ENCODE measurements at places on chromosomes 11 and 22. TPM values are rescaled to one million over a fixed set of nuclear protein-coding genes. Genes with fewer than 3 reads are reported as not detected.
A peak's percentile ranks its signal among the peaks of the same experiment; 100 is the strongest.

- no peaks in the 10 kb centered on the region for H3K27me3 ChIP-seq
- no peaks in the 10 kb centered on the region for H3K36me3 ChIP-seq
- H3K4me3 ChIP-seq, result no peak overlapping the region
- H3K27ac ChIP-seq, result no peak overlapping the region
- no peaks in the 10 kb centered on the region for H3K4me1 ChIP-seq
Measured at GRCh38 chr11:88297421-88297820, 40.1 kb downstream of the CTSC start.

DNA sequence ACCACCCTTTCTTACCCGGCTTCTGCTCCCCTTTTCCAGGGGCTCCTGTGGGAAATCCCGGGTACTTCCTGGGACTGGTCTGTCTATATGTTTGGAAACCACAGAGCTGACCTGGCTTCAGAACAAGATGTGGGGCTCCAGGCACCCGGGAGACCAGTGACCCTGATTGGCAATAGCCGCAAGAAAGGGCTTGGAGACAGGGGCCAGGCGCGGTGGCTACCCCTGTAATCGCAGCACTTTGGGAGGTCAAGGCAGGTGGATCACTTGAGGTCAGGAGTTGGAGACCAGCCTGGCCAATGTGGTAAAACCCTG lies 3.2 kb upstream of the NEAT1 start:
- no peak for DNase-seq
- peak overlapping the region; percentile 38 for H3K4me3 ChIP-seq
- no peaks in the 10 kb centered on the region for H3K27me3 ChIP-seq
- H3K36me3 ChIP-seq, result peaks cover 10% of the 10 kb centered on the region

- H3K36me3 ChIP-seq, result peaks cover 5% of the 10 kb centered on the region
- DNase-seq, result no peak
- peaks cover 23% of the 10 kb centered on the region for H3K4me1 ChIP-seq
- H3K27me3 ChIP-seq, result no peaks in the 10 kb centered on the region
- H3K4me3 ChIP-seq, result peak overlapping the region; percentile 77
- peak overlapping the region; percentile 73 for H3K27ac ChIP-seq
Measured at GRCh38 chr11:71452199-71453036, 585 bp upstream of the NADSYN1 start.

- no peak for DNase-seq
- no peak overlapping the region for H3K4me3 ChIP-seq
- no peaks in the 10 kb centered on the region for H3K4me1 ChIP-seq
Measured at GRCh38 chr11:123437236-123437979, 7.3 kb downstream of the GRAMD1B start.

The APBB1 gene
- 9.6 TPM for total RNA-seq

The FJX1 gene
- 31.1 TPM for total RNA-seq

DNA sequence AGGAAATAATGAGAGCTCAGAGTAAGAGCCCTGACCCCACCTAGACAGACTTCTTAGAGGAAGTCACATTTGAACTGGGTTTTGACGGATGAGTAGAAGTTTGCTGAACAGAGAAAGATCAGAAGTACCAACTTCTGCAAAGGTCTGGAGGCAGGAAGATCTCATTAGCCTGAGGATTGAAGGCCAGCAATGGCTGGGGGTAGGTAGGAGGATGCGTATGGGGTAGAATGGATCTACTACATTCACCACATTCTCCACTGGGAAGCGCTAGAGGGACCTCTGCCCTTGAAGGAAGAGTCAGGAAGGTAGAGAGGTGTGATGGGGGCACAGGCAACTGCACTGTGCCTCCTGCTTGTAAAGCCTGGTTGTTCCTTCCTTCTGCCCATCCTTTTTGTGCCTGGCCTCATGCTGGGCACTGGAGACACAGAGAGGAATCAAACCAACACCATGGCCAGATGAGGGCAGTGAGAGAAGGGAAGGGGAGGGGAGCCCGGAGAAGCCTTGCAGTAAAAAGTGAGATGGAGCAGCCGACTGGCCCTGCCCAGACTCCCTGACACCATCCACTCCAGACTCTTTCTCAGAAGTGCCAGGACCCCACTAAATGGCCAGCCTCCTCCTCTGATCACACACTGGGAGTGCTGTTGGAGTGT lies 4.9 kb downstream of the TPBGL start:
- H3K27me3 ChIP-seq, result no peaks in the 10 kb centered on the region
- H3K36me3 ChIP-seq, result no peaks in the 10 kb centered on the region
- no peak overlapping the region for H3K27ac ChIP-seq
- no peak overlapping the region for H3K4me3 ChIP-seq
- no peak for DNase-seq

DNA sequence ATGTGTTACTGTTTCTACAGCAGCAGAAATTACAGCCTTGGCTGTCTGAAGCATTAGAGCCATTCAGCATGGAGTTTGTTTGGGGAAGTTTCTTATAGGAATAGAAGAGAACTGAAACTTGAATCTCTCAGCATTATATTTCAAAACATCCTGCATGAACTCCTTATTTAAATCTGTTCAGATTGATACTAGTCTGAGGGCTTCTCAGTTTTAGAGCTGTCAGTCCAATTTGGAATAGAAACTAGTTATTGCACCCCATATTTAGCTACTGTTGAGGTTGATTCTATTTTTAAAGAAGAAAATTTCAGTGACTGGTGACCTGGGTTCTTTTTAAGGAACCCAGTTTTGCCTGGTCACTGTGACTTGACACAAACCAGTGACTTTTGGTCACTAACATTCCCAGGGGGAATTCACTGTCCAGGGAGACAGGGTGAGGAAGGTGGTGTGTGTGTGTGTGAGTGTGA lies 126.0 kb upstream of the TTC12 start:
- H3K4me3 ChIP-seq, result no peak overlapping the region
- no peak for DNase-seq
- no peaks in the 10 kb centered on the region for H3K36me3 ChIP-seq
- no peaks in the 10 kb centered on the region for H3K4me1 ChIP-seq
- H3K27ac ChIP-seq, result no peak overlapping the region

- H3K27me3 ChIP-seq, result no peaks in the 10 kb centered on the region
- no peak overlapping the region for H3K4me3 ChIP-seq
- no peaks in the 10 kb centered on the region for H3K36me3 ChIP-seq
Measured at GRCh38 chr11:14713496-14714244, 70.1 kb downstream of the PDE3B start.

DNA sequence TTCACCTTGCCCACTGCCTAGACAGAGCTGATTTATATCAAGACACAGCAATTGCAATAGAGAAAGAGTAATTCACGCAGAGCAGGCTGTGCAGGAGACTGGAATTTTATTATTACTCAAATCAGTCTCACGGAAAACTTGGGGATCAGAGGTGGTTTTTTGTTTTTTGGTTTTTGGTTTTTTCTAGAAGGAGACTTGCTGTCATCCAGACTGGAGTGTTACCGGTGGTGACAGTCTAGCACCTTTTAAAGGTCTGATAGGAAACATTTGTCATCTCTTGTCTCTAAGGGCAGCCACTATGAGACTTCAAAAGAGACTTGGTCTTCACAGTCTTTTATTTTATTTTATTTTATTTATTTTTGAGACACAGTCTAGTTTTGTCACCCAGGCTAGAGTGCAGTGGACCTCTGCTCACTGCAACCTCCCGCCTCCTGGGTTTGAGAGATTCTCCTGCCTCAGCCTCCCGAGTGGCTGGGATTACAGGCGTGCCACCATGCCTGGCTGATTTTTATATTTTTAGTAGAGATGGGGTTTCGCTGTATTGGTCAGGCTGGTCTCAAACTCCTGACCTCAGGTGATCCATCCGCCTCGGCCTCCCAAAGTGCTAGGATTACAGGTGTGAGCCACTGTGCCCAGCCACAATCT lies 19.1 kb downstream of the APOBEC3H start:
- H3K36me3 ChIP-seq, result no peaks in the 10 kb centered on the region
- no peaks in the 10 kb centered on the region for H3K27me3 ChIP-seq
- H3K27ac ChIP-seq, result no peak overlapping the region
- no peak overlapping the region for H3K4me3 ChIP-seq

The DUSP8 gene
- 5.5 TPM for total RNA-seq

DNA sequence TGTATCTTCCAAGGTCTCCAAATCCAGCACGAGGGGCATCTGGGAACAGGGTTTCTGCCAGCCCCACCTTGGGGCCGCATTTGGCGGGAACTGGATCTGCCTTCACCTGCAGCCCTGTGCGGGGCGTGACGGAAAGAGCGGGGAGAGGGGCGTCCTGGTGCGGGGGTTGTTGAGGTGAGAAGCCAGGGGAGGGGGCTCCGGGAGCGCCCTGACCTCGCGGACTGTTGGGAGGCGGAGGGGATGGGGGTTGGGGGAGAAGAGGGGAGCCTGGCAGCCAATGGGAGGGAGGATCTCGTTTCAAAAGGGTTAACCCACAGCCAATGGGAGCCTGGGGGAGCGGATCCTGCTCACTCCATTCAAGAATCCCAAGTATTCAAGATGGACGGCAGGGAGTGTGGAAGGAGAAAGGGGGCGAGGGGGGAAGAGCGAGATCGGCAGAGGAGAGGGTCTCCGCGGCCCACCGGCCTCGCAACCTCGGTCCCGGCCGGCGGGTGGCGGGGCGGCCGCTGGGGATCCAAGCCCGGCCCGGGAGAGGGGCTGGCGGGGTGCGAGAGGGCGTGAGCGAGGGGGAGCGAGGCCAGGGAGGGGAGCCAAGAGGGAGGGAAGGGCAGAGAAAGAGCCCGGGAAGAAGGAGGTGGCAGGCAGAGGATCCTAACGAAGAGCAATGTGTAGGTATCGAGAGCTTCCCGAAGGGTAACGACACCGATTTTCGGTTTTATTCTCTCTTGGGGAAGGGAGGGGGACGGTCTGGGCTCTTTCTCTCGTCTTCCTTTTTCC lies 11.5 kb downstream of the YPEL4 start:
- H3K36me3 ChIP-seq, result no peaks in the 10 kb centered on the region
- no peak for DNase-seq
- H3K27ac ChIP-seq, result peak overlapping the region; percentile 83
- peaks cover 19% of the 10 kb centered on the region for H3K4me1 ChIP-seq
- H3K4me3 ChIP-seq, result peak overlapping the region; percentile 91
- H3K27me3 ChIP-seq, result no peaks in the 10 kb centered on the region

DNA sequence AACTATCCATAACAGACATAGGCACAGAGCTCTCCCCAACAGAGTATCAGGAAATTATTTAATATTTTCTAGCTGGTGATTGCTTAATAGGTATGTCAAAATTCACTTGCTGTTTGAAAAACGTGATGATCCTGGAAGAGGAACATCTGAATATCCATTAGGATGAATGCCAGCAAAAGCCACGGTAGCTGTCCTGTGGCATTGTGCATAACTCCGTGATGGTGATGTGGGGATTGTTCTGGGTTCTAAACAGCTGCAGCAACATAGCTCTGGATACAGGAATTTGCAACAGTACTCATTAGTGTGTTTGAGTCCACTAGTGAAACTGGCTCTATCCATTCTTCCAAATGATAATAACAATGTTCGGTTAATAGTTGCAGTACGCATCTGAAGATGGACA lies 78.8 kb downstream of the C11orf65 start:
- H3K4me1 ChIP-seq, result no peaks in the 10 kb centered on the region
- no peak overlapping the region for H3K27ac ChIP-seq
- H3K27me3 ChIP-seq, result no peaks in the 10 kb centered on the region

- H3K4me1 ChIP-seq, result no peaks in the 10 kb centered on the region
- no peak for DNase-seq
Measured at GRCh38 chr11:1743585-1744136, 6.7 kb downstream of the IFITM10 start.

DNA sequence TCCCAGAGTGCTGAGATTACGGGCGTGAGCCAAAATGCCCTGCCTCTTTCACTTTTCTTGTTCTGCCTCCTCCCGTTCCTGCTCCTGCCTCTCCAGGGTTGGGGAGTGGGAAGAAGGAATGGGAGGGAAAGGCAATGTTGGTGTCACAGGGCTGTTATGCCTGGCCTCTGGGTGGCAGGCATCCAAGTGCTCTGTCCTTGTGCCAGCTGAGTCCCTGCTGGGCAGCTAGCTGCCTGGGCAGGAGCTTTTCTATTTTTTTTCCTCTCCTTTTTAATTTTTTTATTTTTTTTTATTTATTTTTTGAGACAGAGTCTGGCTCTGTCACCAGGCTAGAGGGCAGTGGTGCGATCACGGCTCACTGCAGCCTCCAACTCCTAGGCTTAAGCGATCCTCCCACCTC lies 4.1 kb upstream of the SAC3D1 start:
- no peaks in the 10 kb centered on the region for H3K27me3 ChIP-seq
- H3K4me1 ChIP-seq, result peaks cover 5% of the 10 kb centered on the region
- H3K27ac ChIP-seq, result no peak overlapping the region
- no peak for DNase-seq

DNA sequence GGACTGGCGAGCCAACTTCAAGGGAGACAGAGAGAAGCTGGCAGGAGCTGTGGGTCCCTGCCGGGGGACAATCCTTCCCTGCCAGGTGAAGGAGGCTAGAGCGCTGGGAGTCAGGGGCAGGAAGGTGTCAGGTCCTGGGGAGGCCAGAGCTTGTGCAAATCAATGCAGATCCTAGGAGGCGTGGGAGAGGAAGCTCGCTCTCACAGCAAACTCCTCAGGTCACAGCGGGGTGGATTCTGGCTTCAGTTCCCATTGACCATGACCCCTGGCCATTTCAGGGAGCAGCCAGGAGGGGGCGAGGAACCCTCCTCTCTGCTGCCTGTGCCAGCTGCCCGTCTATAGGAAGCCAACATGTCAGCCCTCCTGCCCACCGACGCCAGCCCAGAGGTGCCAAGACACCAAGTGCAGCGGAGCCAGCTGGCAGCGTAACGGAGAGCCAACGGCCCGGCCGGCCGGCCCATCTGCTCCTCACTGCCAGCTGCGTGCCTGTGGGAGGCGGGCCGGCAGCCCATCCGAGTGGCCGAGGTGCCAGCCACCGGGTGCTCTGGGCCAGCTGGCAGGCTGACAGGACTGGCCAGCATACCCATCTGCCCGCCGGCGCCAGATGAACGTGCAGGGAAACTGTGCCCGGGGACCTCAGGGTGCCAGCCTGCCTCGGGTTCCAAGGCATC lies 374.8 kb downstream of the MIAT start:
- H3K36me3 ChIP-seq, result no peaks in the 10 kb centered on the region
- no peak overlapping the region for H3K4me3 ChIP-seq
- H3K27ac ChIP-seq, result no peak overlapping the region

DNA sequence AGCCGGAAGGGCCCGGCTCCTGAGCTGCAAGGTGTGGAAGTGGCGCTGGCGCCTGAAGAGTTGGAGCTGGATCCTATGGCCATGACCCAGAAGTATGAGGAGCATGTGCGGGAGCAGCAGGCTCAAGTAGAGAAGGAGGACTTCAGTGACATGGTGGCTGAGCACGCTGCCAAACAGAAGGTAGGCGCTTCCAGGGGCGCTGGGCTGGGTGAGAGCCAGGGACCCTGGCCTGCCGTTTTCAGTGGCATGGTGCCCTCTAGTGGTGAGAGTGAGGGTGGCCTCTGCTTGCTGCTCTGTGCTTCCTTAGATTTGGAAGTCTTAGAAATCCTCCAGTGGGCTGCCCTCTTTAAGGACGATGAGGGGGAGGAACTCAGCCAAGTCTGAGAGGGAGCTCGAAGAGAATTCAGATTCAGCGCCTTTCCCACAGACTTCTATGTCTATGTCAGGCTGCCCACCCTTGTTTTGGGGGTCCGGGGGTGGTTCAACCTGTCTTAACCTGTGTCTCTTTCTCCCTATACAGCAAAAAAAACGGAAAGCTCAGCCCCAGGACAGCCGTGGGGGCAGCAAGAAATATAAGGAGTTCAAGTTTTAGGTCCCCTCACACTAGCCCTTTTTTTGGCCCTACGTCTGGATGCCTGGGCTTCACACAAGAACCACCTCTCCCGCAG lies 1.8 kb upstream of the PACS1 start:
- H3K4me3 ChIP-seq, result no peak overlapping the region
- peaks cover 33% of the 10 kb centered on the region for H3K36me3 ChIP-seq
- peak overlapping the region; percentile 92 for H3K27ac ChIP-seq
- H3K4me1 ChIP-seq, result peaks cover 27% of the 10 kb centered on the region
- DNase-seq, result no peak
- H3K27me3 ChIP-seq, result no peaks in the 10 kb centered on the region

The OLFML1 gene
- not detected for total RNA-seq

The PDGFD gene
- 1.3 TPM for total RNA-seq

The FGF4 gene
- total RNA-seq, result not detected

GRCh38 chr22:34769361-34769760 lies 296.6 kb upstream of the ISX start:
- H3K27ac ChIP-seq, result no peak overlapping the region
- H3K4me3 ChIP-seq, result no peak overlapping the region
- no peaks in the 10 kb centered on the region for H3K4me1 ChIP-seq
- no peaks in the 10 kb centered on the region for H3K27me3 ChIP-seq
- DNase-seq, result no peak
- no peaks in the 10 kb centered on the region for H3K36me3 ChIP-seq
